ENCODE measurements at places on chromosomes 4 and X.

DNA sequence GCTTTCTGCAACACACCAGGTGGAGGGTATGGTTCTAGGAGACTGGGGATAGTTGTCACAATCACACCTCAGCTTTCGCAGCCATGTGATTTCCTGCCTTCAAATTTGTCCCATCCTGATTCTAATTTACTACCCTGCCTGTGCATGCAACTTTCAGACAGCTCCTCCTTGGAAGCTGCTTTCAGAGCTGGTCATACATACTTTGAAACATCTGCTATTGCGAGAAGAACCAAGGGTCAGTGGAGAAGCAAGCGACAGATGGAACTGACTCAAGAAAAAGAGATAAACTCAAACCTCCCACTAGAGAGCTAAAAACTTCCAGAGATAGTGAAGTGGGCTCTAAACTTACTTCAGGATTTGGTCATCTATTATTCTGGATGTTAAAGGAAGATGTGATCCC is 381.7 kb upstream of the FGF13 start:
- DNase-seq: no peak

- no peak for DNase-seq
Measured at GRCh38 chr4:52716364-52717151, 34.7 kb downstream of the ERVMER34-1 start.

DNA sequence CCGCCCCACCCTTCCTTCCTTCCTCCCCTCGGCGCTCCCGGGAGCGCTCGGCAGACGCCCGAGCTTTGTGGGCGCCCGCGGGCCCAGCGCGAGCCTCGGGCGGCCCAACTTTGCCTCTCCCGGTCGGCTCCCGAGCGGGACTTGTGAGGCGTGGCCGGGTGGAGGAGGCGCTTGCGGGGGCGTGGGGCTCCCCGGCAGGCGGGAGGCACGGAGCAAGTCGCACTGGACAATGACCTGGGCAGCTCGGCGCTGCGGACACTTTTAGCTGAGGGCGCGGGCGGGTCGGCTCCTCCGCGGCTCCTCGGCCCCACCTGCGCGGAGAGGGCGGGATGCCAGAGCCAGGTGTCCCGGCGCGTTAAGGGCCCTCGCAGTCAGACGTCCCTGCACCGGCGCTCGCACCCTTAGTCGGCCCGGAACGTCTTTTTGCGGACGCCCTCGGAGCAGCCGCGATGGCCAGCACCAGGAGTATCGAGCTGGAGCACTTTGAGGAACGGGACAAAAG is 385 bp downstream of the DCLK2 start:
- no peak for DNase-seq

GRCh38 chr4:75630937-75631329 is 605 bp upstream of the CDKL2 start:
- DNase-seq: no peak

GRCh38 chrX:9745417-9746115 is 20.1 kb downstream of the GPR143 start:
- DNase-seq: no peak

GRCh38 chrX:154519389-154519788 is 3.4 kb upstream of the FAM3A start:
- DNase-seq: no peak

- no peak for DNase-seq
Measured at GRCh38 chrX:48467281-48467761, 2.7 kb downstream of the SLC38A5 start.

GRCh38 chrX:16807976-16808542 is 21.8 kb downstream of the TXLNG start:
- DNase-seq: no peak

- DNase-seq: no peak
Measured at GRCh38 chr4:74414149-74414809, 30.7 kb upstream of the AREG start.

DNA sequence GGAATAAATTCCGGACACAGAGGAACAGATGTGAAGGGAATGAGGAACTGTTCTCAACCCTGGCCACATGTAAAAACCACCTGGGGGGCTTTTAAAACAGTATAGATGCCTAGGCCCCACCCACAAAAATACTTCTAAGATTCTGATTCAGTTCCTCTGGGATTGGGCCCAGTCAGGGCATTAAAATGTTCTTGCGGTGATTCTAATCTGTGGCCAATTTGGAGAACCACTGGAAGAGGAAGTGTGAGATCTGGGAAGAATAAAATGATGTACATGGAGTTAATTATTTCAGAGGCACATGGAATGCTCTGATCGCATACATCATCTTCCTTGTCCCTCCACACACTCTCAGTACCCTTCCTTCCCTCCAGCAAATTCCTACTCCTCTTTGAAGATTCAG is 192.2 kb downstream of the APBB2 start:
- DNase-seq: no peak

DNA sequence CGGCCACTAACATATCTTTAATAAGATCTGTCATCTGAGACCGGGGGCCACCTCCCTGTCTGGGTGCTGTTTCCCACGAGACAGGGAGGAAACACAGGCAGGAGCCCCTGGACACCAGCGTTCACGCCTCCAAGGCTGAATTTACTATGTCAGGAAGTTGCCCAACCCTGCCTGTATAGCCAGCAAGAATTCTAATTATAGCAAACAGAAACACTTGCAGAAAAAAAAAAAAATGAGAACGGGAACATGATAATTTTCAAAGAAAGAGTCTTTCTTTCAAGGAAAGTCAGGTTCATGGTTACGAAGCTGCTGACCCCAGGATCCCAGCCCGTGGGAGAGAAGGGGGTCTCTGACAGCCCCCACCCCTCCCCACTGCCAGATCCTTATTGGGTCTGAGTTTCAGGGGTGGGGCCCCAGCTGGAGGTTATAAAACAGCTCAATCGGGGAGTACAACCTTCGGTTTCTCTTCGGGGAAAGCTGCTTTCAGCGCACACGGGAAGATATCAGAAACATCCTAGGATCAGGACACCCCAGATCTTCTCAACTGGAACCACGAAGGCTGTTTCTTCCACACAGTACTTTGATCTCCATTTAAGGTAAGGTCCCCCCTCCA is at the start of gene IL3RA:
Gene IL3RA (plus strand): TSS at position 455 of the 613 bp plus-strand sequence. CDS start 4,981 bp downstream, outside the sequence.
- DNase-seq: peak; percentile 27

DNA sequence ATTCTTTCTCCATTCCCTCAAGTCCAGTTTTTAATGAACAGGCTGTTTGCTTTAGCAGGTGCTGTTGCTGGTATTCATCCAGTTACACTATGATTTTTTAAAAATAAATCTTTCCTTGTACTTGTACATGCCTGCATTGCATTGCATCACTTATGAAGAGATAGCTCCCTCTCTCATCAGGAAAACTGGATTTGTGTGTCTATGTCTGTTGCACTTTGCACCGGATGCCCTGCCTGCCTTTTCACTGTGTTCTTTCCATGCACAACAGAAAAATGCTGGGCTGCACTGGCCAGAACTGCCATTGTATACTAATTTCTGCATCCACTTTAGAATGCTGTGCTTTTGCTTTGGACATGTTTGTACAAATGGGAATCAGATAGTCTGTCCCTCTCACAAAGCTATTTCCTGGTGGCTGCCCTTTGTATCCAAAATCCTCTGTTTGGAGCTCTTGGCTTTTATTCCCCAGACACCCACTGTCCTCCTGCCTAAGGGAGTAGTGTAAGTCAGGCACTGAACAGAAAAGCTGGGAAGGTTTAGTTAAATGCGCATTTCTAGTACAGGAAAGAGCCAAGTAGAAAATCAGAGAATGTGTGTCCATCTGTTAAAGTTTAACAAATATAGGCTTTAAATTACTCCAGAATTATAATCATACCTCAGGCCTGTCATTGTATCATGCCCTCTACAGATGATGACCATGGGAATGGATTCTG is 119.1 kb downstream of the MBNL3 start:
- DNase-seq: no peak

- DNase-seq: no peak
Measured at GRCh38 chr4:71009890-71010588, 16.6 kb downstream of the DCK start.

DNA sequence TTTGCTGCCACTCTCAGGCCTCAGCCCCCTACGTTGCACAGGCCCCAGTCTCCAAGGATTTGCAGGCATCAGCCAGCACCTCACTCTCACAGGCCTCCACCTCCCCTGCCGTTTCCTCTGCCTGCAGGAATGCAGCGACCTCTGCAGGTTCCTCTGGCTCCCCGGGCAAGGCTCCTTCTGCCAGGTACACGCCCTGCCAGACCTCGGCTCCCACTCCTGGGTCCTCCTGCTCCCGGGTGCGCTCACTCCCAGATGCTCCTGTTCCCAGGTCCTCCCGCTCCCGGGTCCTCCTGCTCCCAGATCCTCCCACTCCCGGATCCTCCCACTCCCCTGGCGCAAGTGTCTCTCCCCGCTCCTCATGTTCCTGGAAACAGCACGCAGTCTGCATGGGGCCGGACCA is 144.4 kb upstream of the RADX start:
- DNase-seq: no peak

DNA sequence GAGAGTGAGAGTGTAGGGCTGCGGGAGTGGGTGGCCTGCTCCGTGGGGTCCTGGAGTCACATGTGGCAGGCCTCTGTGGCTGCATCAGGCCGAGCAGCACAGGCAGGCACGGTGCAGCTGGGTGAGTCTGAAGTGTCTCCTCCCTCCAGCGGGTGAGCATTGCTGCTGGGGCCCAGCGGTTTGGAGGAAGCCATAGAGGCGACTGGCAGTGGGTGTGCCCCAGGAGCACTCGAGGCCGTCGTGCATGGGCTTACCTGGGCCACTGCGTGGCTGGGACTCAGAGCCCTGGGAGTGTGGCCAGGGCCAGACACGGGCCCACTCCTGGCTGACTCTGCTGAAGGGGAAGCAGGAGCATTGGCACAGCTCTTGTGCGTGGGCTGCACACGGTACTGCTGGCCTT is 10.6 kb downstream of the ZNF185 start:
- DNase-seq: no peak

DNA sequence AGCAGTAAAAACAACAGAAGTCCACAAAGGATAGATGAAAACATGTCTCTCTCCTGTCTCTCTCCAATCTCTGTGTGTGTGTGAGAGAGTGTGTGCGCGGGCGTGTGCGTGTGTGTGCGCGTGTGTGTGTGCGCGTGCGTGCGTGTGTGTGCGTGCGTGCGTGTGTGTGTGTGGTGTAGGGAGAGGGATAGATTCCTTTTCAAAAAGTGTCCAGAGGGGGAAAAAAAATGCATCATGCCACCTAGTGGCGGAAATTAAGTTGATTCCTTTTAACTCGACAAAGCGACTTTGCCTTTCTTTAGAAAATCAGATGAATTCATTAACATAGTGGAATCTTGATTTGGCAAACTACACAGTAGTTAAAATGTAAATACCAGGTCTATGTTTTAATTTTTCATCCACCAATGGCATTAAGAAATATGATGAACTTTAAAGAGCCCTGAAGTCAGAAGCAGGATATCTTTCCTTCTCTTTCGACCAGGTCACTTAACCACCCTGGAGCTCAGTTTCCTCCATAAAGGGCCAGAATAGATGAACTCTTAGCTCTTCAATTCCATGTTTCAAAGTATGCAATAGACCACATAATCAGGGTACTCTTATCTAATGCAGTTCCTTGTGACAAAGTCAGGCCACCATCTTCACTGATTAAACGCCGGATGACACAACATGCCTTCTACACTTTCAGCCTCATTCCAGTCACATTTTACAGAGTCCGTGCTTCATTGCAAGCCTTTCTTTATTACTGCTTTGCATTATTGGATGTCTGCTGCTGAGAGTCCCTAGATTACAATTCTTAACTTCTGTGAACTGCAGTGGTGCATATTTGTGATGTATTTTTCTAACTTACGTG is 162.8 kb downstream of the FBXO8 start:
- no peak for DNase-seq

- no peak for DNase-seq
Measured at GRCh38 chrX:40632199-40632598, 9.0 kb downstream of the MPC1L start.

GRCh38 chr4:74368596-74368995 is 3.7 kb downstream of the EREG start:
- no peak for DNase-seq

DNA sequence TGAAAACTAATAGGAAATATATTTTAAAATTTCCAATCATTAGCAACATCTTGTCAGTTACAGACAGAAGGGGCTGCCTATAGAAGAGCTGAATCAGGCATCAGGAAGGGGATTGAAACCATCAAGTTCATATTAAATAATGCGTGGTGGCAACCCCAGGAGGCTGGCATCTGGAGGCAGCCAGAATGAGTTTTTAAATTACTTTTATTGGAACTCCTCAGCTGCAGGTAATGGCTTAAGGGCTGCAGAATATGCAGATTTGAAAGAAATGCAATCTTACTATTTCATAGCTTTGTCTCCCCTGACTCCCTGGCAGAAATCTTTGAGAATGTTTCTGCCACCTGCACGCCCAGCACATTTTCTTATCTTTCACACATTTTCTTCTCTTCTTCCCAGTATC is 711.6 kb downstream of the PCDH19 start:
- no peak for DNase-seq
